Camera-type eye (tissue), 1 donor: ENCODE measurements at places on chromosomes 2 and 18. TPM values are rescaled to one million over a fixed set of nuclear protein-coding genes. Genes with fewer than 3 reads are reported as not detected.

ALPG gene
- total RNA-seq = not detected

SIX3 gene
- 35.2 TPM for total RNA-seq

PDCL3 gene
- 12.0 TPM for total RNA-seq

GEN1 gene
- total RNA-seq = 11.9 TPM

C2orf72 gene
- total RNA-seq = 4.9 TPM

C2orf69 gene
- 19.6 TPM for total RNA-seq

CFC1 gene
- 0.55 TPM for total RNA-seq

IL1RL1 gene
- total RNA-seq = 4.3 TPM

CERKL gene
- 39.1 TPM for total RNA-seq

CNDP1 gene
- total RNA-seq = 9.9 TPM

MORN2 gene
- total RNA-seq = 17.5 TPM

NYAP2 gene
- total RNA-seq = 8.2 TPM

GCC2 gene
- 79.8 TPM for total RNA-seq

C1QL2 gene
- total RNA-seq = 4.1 TPM

FABP1 gene
- total RNA-seq = not detected

SCN3A gene
- total RNA-seq = 40.8 TPM

SULT1C2 gene
- 3.9 TPM for total RNA-seq

GALNT3 gene
- total RNA-seq = 6.8 TPM

MEP1B gene
- not detected for total RNA-seq

SCN9A gene
- total RNA-seq = 20.1 TPM

CXCR1 gene
- total RNA-seq = 0.33 TPM

RAB6D gene
- 0.55 TPM for total RNA-seq

MC2R gene
- total RNA-seq = not detected

KCNF1 gene
- total RNA-seq = 6.8 TPM

TTR gene
- 86.6 TPM for total RNA-seq

SLC20A1 gene
- 71.6 TPM for total RNA-seq

HAAO gene
- 28.8 TPM for total RNA-seq

CPO gene
- total RNA-seq = not detected

OLA1 gene
- total RNA-seq = 68.4 TPM

DYNAP gene
- not detected for total RNA-seq

DYSF gene
- total RNA-seq = 16.5 TPM

POTEI gene
- 0.22 TPM for total RNA-seq

DSC3 gene
- 18.1 TPM for total RNA-seq

DES gene
- 249 TPM for total RNA-seq

PSTPIP2 gene
- total RNA-seq = 18.3 TPM

C2orf49 gene
- 38.8 TPM for total RNA-seq

CDH19 gene
- total RNA-seq = 9.6 TPM

FOXD4L1 gene
- not detected for total RNA-seq

ATG16L1 gene
- total RNA-seq = 49.8 TPM

FAM110C gene
- 3.9 TPM for total RNA-seq

LOXL3 gene
- total RNA-seq = 22.8 TPM

NEDD4L gene
- total RNA-seq = 197 TPM

ITM2C gene
- total RNA-seq = 162 TPM

IL1F10 gene
- total RNA-seq = not detected

ASIC4 gene
- total RNA-seq = 28.8 TPM

CD8A gene
- 0.27 TPM for total RNA-seq

NOL4 gene
- total RNA-seq = 72.9 TPM

ANKRD39 gene
- 19.5 TPM for total RNA-seq

POTEC gene
- total RNA-seq = not detected

BMP10 gene
- not detected for total RNA-seq

NTSR2 gene
- 0.44 TPM for total RNA-seq

MALL gene
- total RNA-seq = 10.9 TPM

PROKR1 gene
- 3.1 TPM for total RNA-seq

HAUS1 gene
- 49.5 TPM for total RNA-seq

SH3BP4 gene
- total RNA-seq = 40.6 TPM

POTEF gene
- not detected for total RNA-seq

BUB1 gene
- total RNA-seq = 14.8 TPM

ADRA2B gene
- total RNA-seq = 1.9 TPM
